ENCODE measurements at places on chromosomes 5 and 9.

DNA sequence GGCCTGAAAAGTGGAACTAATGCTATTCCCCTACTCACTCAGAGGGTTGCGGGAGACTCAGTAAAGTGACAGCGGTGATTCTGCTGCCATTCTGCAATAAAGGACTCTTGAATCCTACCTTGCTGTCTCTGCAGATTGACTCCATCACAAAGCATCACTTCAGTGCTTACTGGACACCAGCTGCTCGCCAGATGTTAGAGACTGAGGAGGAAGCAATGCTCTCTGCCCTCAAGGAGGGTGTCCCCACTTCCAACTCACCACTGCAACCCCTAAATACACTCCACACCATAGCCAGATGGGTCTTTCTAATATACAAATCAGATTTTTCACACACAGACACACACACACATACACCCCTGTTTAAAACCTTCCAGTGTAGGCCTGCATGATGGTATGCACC lies 21.4 kb downstream of the TTLL11 start:
- DNase-seq: no peak

- no peak for DNase-seq
These were observed 31.1 kb downstream of the FOXD1 start for GRCh38 chr5:73417303-73418034.

DNA sequence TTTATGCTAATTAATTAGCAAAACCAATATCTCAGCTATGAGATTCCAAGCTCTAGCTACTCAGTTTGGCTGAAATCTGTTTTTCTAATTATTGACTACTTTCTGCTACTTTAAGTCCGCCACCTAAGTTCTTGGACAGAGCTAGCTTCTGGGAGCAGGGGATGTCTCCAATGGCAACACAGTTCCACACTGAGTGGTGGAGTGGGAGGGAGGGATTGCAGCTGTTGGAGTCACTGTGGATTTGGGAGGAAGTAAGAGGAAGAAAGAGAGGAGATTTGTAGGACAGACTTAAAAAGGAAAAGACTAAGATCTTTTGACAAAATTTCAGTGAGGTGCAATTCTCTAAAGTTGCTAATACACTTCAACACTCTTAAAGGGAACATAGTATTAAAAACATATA lies 450.8 kb downstream of the NFIB start:
- DNase-seq: no peak

DNA sequence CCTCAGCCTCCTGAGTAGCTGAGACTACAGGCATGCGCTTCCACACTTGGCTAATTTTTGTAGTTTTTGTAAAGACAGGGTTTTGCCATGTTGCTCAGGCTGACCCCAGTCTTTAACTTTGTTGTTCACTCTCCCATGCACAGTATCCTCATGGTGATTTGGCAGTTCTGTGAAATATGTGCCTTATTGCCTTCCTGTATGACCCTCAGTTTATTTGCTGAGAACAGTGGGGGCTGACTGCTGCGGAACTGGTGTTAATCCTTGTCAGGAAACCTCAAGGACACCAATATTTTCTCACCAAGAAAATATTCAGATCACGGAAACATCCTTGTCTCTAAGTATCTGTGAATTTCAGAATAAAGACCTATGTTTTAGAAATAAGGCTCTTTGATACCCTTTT lies 287.8 kb downstream of the ARRDC3 start:
- DNase-seq: no peak

GRCh38 chr9:136056546-136057235 lies 38.4 kb downstream of the NACC2 start:
- no peak for DNase-seq

DNA sequence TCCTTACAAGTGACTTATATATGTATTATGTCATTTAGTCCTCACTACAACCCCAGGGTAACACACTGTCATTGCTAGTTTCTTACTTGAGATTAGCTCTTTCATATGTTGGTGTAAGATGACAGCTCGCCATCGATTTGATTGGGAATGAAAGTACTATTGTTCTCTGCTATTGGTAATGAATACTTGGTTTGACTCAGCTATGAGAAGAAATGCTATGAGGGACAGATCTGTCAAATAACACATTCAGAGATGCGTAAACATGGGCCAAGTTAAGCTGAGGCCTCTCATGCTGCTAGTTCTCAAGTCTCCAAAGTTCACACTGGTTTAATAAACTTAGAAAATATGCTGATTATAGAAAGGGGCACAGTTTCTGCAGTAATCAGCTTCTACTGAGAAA lies 142.7 kb downstream of the SGCD start:
- no peak for DNase-seq

GRCh38 chr9:99400184-99400731 lies 178.2 kb downstream of the SEC61B start:
- no peak for DNase-seq

- no peak for DNase-seq
These were observed 130.6 kb upstream of the ADRA1B start for GRCh38 chr5:159785656-159786055.

- DNase-seq: peak; percentile 23
These were observed at the start of gene CHSY3 for GRCh38 chr5:129904102-129904666. Gene CHSY3, plus strand, starts transcription at chr5:129904465.

GRCh38 chr9:93013856-93014582 lies 44.5 kb upstream of the SUSD3 start:
- no peak for DNase-seq

DNA sequence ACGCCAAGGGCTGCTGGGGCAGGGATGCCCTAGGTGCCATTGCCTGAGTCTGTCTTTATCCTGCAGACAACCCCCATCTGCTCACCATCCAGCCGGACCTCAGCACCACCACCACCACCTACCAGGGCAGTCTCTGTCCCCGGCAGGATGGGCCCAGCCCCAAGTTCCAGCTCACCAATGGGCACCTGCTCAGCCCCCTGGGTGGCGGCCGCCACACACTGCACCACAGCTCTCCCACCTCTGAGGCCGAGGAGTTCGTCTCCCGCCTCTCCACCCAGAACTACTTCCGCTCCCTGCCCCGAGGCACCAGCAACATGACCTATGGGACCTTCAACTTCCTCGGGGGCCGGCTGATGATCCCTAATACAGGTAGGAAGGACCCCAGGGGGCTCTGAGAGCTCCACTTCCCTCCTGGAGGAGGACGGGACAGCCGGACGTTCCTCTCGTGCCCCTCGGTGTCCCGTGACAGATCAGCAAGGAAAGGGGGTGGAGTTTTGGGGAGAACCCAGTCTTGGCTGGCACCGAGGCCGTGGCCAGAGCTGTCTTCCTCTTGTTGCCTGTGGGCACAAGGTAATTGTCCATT lies 24.9 kb downstream of the HK3 start:
- no peak for DNase-seq

- no peak for DNase-seq
These were observed 62.3 kb downstream of the PRDM6 start for GRCh38 chr5:123151227-123151909.

DNA sequence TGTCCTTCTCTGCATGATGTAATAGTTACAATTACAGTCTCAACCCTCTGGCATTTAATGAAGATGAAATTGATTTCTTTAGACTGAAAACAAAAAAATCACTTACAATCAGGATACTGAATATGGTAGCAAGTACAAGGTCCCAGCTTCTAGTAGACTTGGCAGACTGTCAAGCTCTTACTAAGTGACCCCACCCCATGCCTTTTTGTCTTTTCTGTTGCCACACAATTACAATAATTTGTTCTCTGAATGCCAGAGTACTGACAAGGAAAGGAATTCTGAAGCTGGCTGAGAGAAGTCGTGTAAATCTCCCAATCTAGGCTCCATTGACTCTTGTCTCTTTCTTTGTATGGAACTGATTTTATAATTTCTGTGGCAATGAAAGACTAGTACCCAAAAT lies 154.2 kb downstream of the TMC1 start:
- no peak for DNase-seq

- DNase-seq: no peak
These were observed 47.5 kb downstream of the VPS13A start for GRCh38 chr9:77224746-77225312.

DNA sequence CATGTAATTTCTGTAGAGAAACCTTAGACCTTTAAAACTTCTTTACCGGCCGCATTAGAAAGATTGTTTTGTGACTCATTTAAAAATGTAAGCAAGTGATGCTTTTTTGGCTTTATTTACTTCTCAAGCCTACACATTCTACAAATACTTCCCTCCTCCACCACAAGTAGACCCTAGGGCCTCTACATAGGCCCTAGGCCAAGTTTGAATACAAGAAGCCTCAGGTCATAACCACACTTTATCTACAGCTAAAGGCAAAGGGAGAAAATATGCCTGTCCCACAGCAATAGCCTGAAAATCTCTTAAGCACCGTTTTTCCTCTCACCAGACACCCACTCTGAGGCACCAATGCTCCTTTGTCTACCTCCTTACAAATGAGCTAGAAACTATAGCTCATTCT lies 53.9 kb downstream of the CSNK1A1 start:
- DNase-seq: no peak

- DNase-seq: no peak
These were observed 804 bp downstream of the TTC39B start for GRCh38 chr9:15306068-15306756.

- no peak for DNase-seq
These were observed 800.6 kb upstream of the CDH6 start for GRCh38 chr5:30392897-30393296.

DNA sequence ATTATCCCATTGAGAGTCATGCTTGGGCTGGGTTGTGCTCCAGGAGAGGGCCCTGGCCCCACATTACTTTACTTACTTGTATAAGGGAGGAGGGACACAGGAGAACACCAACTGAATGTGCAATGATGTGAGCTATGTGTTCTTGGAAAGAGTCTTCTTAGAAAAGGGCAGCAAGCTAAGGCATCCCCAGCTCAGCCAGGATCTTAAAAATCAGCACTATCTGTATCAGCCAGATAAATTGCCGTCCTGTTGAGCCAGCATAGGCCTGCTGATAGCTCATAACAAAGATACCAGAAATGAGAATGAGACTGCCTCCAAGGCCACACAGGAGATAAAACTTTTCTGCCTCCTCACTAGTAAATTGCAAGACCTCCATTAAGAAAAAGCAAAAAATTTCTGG lies 357.5 kb downstream of the CAAP1 start:
- DNase-seq: no peak

- DNase-seq: no peak
These were observed 16.4 kb upstream of the SMIM15 start for GRCh38 chr5:61178702-61179101.

- DNase-seq: no peak
These were observed 1.8 kb downstream of the KLF4 start for GRCh38 chr9:107487521-107488374.

- no peak for DNase-seq
These were observed 114.8 kb upstream of the FCN2 start for GRCh38 chr9:134765785-134766184.

DNA sequence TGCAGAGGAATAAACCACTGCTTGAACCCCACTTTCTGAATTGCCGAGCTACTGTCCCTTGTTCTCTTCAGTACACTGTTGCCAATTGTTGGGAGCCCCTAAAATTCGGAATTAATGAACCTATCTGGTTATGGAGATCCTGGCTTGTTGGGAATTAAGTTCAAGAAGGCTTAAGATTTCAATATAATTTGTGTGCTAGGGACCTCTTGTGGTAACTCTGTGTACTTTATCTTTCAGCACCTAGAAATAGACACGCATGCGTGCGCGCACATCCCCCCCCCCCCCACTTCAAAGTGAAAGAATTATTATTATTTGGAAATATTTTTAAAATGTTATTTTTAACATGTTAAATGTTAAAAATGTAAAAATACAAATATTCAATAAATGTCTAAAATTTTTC lies 53.3 kb upstream of the FAM169A start:
- DNase-seq: no peak

DNA sequence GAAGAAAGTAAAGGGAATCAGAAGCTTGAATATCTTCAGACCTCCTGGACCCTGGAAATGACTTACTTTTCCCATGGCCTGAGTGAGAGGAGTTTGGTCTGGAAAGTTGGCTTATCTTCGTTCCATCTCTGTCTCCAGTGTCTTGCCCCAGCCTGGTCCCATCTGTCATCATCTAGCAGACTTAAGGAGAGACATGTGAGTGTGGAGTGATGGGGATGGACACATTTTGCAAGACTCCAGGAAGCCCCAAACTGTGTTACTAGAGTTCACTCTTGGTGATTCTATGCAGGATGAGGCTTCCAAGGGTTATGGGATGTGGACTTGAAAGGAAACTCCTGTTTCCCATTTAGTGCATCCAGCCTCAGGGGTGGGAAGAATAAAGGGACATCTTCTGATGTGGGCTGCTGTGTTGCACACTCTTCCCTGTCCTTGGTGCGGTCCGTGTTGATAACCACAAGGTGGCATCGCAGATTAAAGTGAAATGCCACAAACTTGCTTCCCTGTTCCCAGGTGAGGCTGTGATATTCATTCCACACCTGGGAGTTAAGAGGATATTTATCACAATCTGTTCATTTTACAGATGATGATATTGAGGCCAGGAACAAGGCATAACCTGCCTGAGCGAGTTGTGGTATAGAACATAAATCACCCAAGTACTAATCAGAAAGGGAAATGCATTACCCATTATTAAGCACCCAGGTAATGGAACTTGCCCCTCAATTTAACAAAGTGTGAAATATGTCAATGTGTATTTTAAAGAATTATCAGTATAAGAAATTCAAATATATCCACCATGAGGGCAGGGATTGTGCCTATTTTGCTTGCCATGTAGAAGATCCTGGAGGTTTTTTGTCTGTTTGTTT lies 269.9 kb upstream of the PAPPA start:
- no peak for DNase-seq

DNA sequence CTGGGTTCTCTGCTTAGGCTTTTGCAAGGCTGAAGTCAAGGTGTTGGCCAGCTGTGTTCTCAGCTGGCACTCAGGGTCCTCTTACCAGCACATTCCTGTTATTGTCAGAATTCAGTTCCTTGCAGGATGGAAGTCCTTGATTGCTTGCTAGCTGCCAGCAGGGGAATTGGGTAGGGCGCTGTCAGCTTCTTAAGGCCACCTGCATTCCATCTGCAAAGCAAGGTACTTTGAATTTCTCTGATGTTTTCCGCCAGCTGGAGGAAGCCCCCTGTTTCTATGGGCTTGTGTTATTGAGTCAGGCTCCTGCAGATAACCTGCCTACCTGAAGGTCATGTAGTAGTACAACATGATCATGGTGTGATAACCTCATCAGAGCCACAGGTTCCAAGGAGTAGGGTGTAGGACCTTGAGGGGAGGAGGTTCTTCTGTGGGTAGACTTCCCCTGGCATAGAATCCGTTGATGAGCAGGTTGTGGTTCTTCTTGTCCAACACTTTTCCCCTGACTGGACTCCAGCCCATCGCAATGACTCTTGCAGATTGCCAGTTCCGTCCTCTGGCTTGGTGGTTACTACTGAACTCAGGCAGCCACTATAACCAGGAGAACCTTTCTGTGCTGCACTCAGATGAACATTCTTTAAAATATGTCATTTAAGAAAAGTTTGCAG lies 6.8 kb downstream of the TENT4A start:
- no peak for DNase-seq

- no peak for DNase-seq
These were observed 77.0 kb downstream of the GNAQ start for GRCh38 chr9:77954666-77955015.

- DNase-seq: peak; percentile 9
These were observed 15.0 kb downstream of the LHX6 start for GRCh38 chr9:122213589-122214413.

- no peak for DNase-seq
These were observed 578 bp downstream of the LHX6 start for GRCh38 chr9:122228191-122228567.

- no peak for DNase-seq
These were observed 81.1 kb downstream of the SAXO1 start for GRCh38 chr9:18951936-18952335.

Measured in stimulated activated CD4-positive, alpha-beta T cell treated with anti-CD3 and anti-CD28 coated beads, Interleukin-1b, Interleukin-23, amount 100 ng/mL, for 24 hours (primary cell).